ENCODE measurements at places on chromosomes 5 and 9.

- DNase-seq: no peak
These were observed 1300.1 kb upstream of the DMAC1 start for GRCh38 chr9:9099646-9100045.

- no peak for DNase-seq
These were observed 121.2 kb upstream of the MAP1B start for GRCh38 chr5:71986101-71986500.

DNA sequence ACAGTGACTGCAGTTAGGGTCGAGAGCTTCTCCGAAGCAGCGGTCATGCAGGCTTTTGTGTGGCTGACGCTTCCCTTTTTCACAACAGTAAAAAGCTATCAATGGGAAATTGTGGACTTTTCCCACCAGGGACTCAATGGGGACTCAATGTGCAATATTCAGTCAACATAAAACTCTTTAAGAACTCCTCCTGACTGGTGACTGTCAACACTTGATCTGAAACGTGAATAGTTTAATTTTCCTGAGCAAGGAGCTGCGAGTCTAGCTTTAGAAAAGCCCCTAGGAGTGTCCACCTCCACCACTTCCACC lies 28.7 kb downstream of the EXOC3 start:
- DNase-seq: no peak

GRCh38 chr9:35079041-35079425 lies 709 bp downstream of the FANCG start:
- no peak for DNase-seq

DNA sequence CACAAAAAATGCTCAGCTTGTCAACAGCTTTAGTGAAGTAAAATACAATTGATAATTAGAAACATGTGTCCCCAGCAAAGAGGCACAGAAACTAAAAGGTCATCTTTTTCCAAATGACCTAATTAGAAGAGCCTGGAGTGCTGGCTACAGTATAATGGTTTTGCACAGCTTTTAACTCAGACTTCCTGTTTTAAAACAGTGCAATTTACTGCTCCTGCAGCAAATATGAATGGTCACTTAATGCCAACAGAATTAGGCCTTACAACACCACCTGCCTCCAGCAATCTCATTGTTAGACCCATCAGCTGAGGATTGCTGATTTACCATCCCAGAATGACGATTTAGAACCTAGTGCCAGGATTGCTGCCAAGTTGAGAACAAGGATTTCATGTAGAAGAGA lies 239.3 kb downstream of the CETN3 start:
- DNase-seq: no peak

DNA sequence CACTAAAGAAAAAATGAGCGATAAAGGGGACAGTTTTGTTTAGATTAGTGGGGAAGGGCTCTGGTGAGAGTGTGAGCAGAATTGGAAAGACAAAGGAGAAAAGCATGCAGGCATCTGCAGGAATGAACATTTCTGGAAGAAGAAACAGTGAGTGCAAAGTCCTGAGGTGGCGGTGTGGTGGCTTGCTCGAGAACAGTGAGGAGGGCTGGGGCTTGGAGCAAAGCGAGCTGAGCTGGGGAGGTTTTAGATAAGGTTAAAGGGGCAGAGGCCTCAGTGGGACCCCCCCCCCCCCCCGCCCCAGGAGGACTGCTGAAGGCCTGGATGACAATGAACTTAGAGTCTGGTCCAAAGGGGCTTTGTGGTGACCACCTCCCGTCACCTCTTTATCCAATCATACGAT lies 202.7 kb upstream of the MVB12B start:
- no peak for DNase-seq

- no peak for DNase-seq
These were observed 35.3 kb upstream of the RNF20 start for GRCh38 chr9:101498323-101498722.

DNA sequence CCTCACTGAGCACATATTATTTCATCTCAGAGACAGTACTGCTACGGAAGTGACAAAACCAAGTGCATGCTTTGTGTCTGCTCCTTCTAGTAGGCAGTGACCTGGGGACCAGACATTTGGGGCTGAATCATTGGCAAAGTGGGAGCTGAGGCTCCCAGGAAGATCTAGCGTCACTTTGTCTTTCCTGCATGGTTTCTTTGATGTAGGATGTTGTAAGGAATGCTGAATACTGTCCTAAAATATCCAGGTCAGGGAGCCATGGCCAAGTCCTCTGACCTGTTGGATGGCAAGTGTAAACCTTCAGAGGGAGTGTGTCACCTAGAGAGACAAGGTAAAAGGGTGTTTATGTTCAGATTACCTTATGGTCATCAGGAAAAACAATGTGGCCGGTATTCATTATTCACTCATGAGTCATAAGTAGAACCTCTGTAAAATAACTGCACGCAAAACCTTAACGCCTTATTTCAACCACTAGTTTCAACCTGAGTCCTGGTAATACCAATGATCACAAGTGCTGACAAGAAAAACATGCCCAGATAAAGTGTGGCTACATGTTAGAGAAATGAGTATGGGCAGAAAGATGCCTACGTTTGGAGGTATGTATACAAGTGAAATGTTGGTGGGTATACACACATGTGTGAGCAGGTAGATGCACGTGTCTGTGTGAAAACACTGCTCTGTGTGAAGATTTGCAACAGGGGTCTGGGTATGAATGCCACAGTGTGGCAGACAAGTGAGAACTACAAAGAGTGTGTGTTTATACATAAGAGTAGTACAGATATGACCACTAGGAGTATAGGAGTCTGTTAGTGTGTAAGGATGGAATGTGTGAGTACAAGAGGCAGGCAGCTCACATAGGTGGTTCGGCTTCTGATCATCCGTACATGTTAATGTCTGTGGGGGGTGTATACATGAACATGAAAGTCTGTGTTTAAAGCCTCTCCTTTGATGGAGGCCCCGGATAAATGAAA lies 263.9 kb downstream of the SPOCK1 start:
- DNase-seq: no peak

DNA sequence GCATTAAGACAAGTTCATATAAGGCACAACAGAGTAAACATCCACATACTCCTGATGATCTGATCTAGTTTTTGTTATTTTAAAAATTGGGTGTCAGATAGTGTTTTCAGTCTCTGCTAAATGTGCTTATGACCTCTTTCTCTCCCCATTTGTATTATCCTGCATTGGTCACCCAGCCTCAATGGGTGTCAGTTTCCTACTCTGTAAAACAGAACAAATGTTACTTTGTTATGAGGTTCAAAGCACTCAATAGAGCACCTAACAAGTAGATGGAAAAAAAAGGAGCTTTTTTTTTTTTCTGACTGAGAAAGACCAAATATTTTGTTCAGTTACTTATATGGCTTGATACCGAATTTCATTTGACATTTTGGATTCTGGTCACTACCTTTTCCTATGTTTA lies 33.6 kb upstream of the RASGRF2 start:
- DNase-seq: no peak

GRCh38 chr5:173664154-173664526 lies 47.7 kb upstream of the BOD1 start:
- no peak for DNase-seq

DNA sequence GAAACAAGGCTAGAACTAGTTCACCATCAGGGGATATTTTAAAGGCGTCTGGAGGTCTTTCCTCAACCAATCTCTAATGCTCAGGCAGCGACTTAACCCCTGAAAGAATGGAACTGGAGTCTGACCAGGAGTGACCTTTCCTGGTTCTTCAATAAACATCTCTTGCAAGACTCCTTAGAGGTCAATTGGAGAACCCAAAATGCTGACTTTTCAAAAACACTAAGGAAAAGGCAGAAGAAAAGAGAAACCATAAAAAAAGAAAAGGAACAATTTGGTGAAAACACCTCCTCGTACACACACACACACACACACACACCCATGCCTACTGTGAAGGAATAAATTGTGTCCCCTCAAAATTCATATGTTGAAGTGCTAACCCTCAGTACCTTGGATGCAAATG lies 12.3 kb downstream of the TIMD4 start:
- DNase-seq: no peak
